ENCODE measurements at places on chromosomes 4 and X.

- DNase-seq, result no peak
Measured at GRCh38 chrX:13864264-13864663, 47.4 kb upstream of the GPM6B start.

- no peak for DNase-seq
Measured at GRCh38 chr4:38065176-38065575, 105.0 kb downstream of the PTTG2 start.

GRCh38 chr4:105417624-105418023, 56.2 kb downstream of the PPA2 start:
- DNase-seq, result no peak

DNA sequence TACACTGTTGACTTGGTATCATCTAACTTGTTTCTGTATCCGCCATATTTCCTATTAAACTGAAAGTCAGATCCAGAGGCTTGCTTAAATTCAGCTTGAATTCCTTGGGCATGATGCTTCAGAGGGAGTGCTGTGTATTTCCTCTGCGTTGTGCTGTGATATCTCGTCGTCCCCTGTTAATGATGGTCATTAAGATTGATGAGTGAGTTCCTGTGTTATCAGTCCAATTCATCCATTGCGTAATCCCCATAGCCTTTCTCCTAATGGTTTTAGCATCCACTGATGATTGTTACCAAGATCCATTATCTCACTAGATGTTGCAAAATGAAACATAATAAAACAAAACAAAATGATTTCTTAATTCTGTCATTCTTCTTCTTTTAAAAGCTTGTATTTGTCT, 31.3 kb upstream of the CHM start:
- no peak for DNase-seq

GRCh38 chr4:385934-386707, 48.5 kb downstream of the ZNF141 start:
- no peak for DNase-seq

DNA sequence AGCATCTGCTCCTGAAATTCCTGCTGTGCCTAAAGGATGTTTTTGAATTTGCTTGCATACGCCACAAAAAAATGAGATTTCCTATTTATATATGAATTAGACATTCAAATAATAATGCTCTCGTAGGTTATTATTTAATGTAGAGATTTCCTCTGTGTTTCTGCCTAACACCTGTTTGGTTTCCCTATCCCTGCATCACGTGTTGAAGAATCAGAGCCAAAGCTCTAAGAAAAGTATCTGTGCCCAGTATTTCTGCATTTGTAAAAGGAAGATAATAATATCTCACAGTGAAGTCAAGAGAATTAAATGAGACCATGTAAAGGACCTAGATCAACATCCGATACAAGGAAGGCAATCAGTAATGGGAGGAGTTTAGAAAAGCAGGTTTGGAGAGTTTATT, 179.5 kb downstream of the HNRNPD start:
- no peak for DNase-seq

DNA sequence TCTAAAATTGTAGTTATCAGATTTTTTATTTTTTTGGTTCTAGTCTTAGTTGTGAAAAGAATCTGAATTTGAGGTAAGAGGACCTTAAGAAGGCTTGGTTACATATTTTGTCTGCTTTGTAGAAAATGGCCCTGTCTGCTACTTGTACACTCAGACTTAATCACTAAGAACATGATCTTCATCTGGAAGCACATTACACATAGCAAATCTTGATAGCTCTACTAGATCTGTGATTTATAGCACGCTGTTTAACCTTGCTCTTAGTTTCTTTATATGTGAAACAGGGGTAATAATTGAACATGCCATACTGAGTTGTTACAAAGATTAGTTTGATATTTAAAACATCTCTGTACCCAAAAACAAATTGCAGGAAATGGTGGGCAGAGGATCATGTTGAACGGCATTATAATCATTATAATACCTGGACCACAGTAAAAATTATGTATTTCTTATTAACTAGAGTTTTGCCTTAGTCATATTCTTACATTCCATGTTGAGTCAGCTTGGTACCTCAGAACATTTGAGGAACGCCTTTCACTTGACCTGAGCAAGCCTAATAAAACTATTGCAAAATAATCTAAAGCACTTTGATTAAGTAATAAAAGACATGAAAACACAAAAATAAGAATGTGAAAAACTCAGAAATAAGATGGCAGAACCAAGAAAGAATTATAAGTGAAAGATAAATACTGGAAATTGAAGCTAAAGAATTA, 738.0 kb upstream of the AADAT start:
- no peak for DNase-seq

- DNase-seq, result no peak
Measured at GRCh38 chr4:136750897-136751296, 781.4 kb downstream of the PCDH18 start.

GRCh38 chr4:44872246-44872645, 145.9 kb upstream of the GNPDA2 start:
- no peak for DNase-seq

DNA sequence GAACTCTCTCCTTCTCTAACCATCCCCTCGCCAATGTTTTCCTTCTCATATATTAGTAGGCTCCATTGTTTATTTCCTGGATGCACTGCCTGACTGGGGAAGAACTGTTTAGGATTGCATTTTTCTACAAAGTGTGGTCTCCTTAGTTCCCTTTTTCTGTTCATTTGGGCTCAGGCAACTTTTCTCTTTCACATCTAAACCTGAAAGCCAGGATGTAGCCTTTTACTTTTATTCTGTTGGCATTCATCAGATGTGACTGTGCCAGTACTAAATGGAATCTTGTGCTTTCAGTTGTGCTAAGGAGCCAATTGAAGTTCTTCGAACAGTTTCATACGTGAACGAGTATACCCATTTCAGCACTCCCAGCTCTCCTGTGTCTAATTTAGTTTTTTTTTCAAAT, 59.8 kb downstream of the DDIT4L start:
- no peak for DNase-seq

DNA sequence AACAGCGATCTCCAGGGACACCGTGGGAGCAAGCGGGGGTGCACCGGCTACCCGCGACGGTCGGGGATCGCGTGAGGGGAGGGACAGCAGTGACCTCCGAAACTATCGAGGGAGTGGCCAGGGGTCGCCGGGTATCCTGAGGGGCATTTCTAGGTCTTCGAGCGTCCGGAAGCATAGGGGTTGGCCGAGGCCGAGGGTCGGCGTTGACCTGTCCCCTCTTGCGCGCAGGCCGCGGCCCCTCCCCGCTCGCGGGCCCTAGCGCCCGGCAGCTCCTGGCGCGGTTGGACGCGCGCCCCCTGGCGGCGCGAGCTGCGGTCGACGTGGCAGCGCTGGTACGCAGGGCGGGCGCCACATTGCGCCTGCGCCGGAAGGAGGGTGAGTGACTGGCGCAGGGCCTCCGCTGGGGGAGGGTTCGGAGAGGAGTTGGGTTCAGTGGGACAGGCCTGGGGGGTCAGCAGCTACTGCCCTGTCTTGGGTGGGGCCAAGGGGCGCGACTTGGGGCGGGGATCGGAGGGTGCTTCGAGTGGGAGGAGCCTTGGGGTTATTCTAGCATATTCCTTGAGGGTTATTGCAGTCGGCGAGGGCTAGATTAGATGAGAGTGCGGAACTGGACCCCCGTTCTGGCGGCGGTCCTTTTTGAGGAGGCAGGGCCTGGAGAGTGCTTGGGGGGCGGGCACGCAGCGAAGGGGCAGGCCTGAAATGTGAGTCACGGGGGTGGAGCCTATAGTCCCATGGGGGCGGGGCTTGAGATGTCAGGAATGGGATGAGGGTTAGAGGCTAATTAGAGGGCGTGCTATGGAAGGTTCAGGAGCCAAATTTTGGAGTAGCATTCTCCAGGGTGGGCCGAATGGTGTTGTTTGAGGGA, 1.2 kb downstream of the MAGIX start:
- no peak for DNase-seq

DNA sequence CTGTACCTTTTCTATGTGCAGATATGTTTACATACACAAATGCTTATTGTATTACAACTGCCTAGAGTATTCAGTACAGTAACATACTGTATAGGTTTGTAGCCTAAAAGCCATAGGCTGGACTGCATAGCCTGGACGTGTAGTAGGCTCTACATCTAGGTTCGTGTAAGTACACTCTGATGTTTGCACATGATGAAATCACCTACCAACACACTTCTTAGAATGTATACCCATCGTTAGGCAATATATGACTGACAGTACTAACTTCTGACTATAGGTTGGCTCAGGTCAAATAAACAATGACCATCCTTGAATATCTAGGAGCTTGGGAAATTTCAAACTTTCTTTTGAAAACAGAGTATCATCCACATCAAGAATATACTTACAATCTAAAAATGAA, 139.0 kb downstream of the CORIN start:
- no peak for DNase-seq

DNA sequence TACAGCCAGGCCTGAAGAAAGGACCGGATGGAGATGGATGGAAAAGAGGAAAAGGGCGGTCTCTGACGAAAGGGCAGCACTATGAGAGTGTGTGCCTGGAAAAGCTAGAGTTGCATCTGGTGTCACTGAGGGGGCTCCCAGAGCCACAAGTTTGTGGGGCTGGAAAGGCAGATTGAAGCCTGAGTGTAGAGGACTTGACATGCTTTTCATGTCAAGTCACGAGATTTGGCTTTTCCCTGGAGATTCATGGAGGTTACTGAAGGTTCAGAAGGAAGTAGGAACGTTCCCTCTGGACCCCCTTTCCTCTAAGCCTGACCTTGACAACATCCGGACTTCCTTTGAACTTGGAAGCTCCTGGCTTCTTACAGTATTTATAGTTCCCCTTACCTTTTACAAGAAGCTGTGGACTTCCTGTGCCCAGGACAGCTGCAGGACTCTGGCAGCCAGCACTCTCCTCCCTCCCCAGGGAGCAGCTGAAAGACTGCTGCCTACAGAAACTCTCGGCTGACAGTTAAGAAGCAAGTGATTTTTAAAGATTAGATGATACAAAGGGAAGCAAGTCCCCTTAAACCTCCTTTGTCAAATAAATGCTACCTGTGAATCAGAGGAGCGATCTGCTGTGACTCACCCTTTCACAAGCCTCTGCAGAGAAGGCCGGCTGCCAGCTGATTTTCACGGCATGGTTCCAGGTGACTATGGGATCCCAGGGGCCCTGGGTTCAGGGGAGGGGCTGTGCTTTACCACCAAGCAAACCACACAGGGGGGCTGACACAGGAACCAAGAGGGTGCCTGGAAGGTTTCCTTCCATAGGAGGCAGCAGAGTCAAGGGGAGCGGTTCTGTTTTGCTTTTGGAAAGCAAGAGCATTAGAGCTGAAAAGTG, 72.9 kb upstream of the STIM2 start:
- DNase-seq, result no peak

DNA sequence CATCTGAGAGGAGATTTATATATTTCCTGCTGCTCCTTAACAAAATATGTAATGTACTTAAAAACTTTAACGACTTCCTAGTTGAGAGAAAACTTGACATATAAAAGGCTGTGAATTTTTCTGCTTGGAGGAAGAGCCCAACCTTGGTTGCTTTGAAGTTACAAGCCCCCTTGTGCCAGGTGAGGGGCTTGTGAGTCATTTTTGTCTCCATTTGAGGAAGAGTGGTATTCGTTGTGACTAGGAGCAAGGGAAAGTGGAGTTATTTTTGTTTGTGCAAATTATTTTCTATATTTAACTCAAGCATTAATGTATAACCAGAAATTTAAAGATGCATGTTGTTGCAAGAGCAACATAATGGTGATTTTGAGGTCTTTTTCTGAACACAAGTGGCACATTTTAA, 99.0 kb upstream of the DDX3X start:
- DNase-seq, result no peak

- DNase-seq, result no peak
Measured at GRCh38 chr4:88102026-88102425, 56.4 kb downstream of the ABCG2 start.

DNA sequence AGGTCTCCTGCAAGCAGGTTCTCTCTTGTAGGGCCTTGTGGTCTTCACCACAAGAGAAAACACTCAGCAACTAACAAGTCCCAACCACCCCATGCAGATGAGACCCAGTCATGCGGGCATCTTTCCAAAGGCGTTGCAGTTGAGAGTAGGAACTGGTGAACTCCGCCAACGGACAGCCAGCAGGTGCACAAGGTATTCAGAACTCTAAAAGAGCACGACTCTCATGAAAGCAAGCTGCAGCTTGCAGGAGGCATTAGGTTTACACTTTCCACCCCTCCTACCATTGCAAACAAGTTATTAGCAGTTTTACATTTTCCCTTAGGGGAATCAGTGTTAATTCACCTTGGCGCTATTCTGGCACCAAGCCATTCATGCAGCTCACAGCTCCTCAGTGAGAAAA, 173.4 kb upstream of the KIT start:
- DNase-seq, result no peak

DNA sequence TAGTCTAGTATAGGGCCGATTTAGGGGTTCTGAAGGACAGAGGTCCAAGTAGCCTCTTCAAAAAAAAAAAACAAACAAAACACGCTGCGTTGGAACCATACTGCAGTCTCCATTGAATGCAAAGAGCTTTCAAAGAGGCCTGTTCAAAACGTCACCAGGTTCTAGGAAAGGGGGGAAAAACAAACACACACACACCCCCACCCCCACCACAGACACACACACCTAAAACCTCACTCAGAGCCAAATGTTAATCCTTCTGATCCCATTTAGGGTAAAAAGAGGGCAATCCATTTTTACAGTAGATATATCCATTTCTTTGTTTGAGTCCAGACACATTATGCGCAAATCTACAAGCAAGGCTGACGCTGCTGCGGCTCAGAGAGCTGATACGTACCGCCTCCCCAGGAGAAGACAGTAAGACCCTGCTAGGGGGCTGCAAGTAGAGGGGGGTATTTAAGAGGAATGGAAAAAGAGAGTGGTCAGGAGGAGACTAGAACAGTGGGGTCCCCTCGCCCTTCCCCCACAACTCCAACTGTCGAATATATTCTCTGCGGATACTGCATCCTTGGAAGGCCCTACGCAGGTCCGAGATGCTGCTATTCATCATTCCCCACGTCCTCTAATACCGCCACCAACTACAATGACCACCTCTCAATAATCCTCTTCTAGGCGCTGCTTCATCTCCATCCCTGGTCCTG, 1.3 kb downstream of the NKRF start:
- no peak for DNase-seq

GRCh38 chrX:41391606-41392005, 55.5 kb upstream of the NYX start:
- DNase-seq, result no peak

- DNase-seq, result no peak
Measured at GRCh38 chr4:181509073-181509472, 734.1 kb upstream of the TENM3 start.

- no peak for DNase-seq
Measured at GRCh38 chrX:148659481-148659880, 159.1 kb downstream of the AFF2 start.

DNA sequence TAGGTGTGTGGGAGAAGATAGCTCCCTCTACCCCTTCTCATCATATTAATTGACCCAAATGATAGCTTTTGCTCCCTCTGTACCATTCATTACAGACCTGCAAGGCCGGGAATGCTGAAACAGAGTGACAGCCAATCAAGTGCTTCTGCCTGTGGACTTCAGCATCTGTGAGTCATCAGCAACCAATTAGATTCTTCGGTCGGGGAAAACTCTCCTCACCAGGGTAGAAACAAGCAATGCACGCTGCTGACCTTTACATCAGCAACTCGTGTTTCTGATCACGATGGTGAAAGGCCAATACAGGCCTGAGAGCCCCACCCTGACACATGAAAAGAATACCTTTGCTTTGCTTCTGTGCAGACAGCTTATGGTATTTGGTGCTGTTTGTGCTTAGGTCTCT, 347.2 kb upstream of the DDX53 start:
- no peak for DNase-seq

Data from GM19239 (cell line).